AG09309 (cell line): ENCODE measurements at places on chromosomes 4 and X.

DNA sequence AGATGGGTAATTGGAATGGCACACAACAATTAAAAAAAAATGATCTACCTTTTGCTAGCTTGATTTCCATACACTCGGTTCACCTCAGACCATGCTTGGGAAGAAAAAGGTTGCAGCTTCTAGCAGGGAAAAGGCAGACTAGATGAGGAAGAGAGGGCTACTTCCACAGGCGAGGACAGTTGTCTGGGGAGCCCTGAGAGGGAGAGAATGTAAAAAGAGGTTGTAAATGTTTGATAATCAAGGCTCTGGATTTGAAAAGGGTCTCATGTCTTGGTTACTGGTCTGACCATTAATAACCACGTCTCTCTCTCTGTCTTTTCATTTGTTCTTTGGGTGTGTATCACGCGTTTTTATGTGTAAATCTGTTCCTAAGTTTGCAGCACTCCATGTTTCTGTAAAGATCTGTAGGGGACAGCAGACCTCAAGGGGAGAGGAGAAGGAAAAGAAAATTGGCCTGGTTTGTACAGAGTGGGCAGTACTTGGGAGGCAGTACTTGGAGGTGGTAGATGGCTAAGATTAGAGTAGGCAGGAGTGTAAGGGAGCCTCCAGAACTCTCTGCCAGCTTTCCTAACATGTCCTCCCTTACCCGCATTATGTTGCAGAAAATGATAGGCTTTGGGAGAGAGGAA lies 750 bp downstream of the ARMCX5 start:
- DNase-seq: no peak

- no peak for DNase-seq
Measured at GRCh38 chr4:144595681-144596080, 50.3 kb upstream of the HHIP start.

- no peak for DNase-seq
Measured at GRCh38 chr4:5387457-5387856, 320.9 kb downstream of the EVC2 start.

GRCh38 chr4:56727150-56727549 lies 46.1 kb upstream of the HOPX start:
- no peak for DNase-seq

- DNase-seq: no peak
Measured at GRCh38 chrX:40013266-40014195, 84.2 kb downstream of the BCOR start.

- no peak for DNase-seq
Measured at GRCh38 chr4:184355111-184355604, 119.2 kb downstream of the IRF2 start.
